ENCODE measurements at places on chromosomes 6 and 20.

DNA sequence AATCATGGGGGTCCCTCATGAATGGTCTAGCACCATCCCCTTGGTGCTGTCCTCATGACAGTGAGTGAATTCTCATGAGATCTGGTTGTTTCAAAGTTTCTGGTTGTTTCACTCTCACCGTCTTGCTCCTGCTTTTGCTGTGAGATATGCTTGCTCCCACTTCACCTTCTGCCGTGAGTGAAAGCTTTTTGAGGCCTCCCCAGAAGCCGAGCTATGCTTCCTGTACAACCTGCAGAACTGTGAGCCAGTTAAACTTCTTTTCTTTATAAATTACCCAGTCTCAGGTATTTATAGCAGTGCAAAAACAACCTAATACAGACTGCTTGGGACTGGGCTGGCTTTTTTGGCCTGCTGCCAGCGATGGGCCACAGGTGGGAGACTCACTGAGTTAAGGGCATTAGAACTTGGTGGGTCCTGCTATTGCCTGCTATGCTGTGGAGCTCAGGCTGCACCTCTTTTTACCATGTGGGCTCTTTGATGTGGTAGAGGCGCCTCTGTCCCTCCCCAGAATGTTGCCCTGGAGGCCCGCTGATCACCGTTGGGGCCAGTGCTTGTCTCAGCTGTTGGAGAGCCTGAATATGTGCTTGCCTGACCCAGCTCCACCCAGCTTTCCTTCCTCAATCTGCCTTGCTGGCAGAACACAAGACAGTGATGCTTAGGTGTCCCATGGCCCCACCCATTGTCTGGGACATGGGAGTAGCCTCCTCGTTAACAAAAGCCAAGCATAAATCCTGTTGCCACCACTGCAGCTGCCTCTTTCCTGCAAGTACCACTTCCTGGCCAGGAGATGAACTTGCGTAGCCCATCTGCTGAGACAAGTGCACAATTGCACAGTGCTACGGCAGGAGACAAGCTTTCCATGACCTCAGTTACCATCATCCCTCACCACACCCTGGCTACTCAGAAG is 47.1 kb downstream of the IGF2R start:
- no peak for DNase-seq

GRCh38 chr6:50271266-50271665 is 221.5 kb upstream of the DEFB112 start:
- DNase-seq, result no peak

GRCh38 chr6:129370268-129370916 is 339.6 kb downstream of the ARHGAP18 start:
- DNase-seq, result peak; percentile 73

GRCh38 chr20:48284837-48285236 is 499.6 kb upstream of the SULF2 start:
- no peak for DNase-seq

DNA sequence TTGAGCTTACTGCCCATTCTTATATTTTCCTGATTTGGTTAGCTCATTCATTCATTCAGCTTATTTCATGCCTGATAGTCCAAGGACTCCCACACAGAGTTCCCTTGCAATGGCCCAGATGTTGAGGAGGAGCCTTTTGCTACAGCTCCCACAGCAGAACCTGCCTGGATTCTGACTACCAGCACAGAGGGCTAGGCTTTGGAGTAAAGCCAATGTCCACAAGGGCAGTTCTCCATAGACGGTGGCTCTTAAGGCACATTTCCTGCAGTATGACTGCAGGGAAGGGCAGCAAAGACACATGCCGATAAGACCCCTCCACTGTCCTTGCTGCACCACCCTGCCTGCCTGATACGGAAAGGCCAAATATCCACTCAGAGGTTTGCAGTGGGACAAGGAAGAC is 112.3 kb upstream of the SYNDIG1 start:
- DNase-seq, result no peak

DNA sequence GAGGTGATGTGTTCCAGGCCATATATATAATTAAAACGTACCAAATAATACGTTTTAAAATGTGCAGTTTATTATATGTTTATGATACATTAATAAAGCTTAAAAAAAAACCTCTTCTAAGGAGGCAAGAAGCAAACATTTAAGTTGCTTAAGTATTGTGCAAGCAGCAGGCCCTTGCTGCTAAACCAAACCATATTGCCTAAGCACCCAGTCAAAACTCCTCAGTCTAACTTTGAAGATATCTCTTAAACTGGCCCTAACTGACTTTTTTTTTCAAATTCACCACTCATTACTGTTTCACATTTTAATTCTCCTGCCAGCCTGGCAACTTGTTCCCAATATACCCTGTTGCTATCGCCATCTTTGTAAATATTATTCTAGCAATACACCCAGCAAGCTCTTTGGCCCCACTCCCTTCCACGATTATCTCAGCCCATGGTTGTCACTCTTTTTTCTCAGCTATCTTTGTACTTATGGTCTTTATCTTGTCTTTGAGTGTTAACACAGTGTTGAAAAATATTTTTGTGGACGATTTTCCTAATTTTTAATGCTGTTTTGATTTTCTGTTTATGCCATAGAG is 60.9 kb downstream of the C6orf58 start:
- DNase-seq, result peak; percentile 34

DNA sequence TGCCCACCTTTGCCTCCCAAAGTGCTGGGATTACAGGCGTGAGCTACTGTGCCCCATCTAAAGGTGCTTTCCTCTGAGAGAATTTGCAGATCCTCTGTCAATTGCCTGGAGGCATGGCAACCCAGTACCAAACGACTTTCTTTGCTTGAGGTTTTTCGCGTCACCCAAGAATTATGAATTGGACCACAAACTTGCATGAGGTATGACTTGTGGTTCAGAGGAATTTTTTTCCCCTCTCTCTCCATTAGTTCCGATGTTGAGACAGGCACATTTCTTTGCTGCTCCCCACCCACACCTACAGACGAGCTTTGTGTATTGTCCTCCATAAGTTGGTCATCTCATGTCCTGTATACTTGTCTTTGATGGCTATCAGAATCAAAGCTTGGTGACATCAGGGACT is 11.8 kb upstream of the SCAF8 start:
- no peak for DNase-seq

GRCh38 chr6:42387336-42387735 is 64.4 kb downstream of the TRERF1 start:
- no peak for DNase-seq

- DNase-seq, result peak; percentile 26
Measured at GRCh38 chr20:51497542-51498467, 44.7 kb downstream of the NFATC2 start.

DNA sequence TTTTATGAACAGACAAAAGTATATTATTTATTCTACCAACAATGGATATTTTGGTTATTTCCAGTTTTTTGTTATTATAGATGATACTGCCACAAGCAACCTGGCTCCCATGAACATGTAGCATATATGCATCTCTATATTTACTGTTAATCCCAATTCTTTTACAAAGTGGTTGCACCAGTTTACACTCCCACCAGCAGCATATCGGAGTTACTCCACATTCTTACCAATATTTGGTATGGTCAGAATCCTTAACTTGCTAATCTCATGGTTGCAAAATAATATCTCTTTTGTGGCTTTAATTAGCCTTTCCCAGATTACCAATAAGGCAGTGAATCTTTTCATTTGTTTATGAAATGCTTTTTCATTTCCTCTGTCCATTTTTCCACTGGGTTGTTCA is 137.6 kb upstream of the CDYL start:
- no peak for DNase-seq

DNA sequence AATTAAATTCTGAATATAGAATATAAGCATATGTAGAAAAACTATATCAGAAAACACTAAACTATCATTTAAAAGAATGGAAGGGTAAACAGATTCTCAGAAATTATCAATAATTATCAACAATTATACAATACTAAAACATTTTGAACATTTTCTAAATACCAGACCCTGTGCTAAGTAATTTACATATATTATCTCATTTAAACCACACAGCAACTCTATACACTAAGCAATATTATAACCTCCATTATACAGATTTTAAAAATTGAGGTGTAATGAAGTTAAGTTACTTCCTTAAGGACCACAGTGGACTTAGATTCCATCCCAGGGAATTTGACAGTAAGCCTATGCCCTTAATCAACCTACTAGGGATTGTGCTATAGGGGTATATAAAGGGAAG is 33.3 kb downstream of the DTNBP1 start:
- DNase-seq, result no peak

Data from fibroblast of the aortic adventitia (primary cell).